GM18507 (cell line): ENCODE measurements at places on chromosomes 3 and 15.

GRCh38 chr3:83093222-83093572 lies 1331.8 kb upstream of the GBE1 start:
- DNase-seq = no peak

- no peak for DNase-seq
Measured at GRCh38 chr3:66404903-66405700, 95.7 kb downstream of the LRIG1 start.

- no peak for DNase-seq
Measured at GRCh38 chr15:99149366-99149765, 44.5 kb downstream of the SYNM start.

DNA sequence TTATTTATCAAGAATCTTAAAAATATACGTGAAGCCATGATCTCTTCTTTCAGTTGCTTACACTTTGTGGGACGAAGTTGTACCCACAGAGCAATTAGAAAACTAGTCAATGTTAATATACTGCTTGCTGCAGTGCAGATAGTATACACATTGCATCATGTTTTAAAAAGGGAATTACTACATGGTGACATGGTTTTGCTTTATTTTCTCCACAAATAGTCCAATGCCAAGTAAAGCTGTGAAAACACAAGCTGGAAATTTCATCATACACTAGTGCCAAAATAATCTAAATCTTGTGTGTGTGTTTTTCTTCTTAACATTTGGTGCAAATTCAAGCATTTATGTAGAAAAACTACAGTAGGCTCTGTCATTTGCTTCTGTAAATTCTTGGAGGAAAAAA lies 233.0 kb downstream of the EPHA3 start:
- no peak for DNase-seq

DNA sequence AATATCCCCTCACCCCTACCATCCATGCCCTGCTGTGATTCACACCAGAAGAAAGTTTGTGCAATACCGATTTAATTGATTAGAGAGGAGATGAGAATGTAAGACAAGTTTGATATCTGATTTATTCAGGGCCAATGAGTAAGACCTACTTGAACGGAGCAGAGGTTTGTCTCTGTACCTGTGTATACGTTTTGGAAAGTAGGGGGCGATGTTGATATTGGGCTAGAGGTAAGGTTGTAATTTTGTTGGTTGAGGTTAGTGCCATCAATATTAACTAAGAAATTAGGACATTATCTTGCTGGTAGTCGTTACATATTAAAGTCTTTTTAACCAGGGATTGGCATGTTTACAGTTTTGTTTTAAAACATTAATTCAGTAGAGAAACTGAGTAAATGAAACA lies 20.5 kb downstream of the EAF2 start:
- DNase-seq = no peak

- DNase-seq = no peak
Measured at GRCh38 chr15:100175406-100176114, 166.2 kb downstream of the ADAMTS17 start.

DNA sequence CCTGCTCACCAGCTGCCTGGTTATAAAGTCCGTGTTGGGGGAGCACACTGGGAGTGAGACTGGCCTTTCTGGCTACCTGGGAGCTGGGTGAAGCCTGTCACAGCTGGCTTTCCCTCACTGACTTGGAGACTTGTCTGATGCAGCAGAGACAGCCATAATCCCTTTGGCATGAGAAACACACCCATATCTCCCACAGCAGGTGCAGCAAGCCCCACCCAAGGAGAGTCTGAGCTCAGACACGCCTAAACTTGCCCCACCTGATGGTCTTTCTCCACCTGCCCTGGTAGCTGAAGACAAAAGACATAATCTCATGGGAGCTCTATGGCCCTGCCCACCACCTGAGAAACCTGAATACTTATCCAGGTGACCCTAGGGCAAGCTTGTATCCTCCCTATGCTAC lies 54.8 kb downstream of the NMD3 start:
- no peak for DNase-seq

DNA sequence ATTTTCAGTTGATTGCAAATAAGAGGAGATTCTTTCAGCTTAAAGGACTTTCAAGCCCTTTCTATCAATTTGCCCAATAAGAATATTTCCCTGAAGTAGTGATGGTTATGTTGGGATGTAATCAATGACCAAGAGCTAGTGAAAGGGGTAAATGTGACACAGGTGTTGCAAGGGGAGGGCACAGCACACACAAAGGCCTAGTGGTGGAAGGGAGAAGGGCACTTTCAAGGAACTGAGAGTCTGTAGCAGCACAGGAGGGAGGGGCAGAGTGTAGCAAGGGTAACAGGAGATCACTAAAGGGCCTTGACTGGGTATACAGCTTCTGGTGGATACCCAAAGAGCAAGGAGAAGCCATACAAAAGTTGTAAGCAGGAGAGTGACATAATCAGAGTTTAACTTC lies 217.8 kb upstream of the ARHGEF26 start:
- DNase-seq = no peak

DNA sequence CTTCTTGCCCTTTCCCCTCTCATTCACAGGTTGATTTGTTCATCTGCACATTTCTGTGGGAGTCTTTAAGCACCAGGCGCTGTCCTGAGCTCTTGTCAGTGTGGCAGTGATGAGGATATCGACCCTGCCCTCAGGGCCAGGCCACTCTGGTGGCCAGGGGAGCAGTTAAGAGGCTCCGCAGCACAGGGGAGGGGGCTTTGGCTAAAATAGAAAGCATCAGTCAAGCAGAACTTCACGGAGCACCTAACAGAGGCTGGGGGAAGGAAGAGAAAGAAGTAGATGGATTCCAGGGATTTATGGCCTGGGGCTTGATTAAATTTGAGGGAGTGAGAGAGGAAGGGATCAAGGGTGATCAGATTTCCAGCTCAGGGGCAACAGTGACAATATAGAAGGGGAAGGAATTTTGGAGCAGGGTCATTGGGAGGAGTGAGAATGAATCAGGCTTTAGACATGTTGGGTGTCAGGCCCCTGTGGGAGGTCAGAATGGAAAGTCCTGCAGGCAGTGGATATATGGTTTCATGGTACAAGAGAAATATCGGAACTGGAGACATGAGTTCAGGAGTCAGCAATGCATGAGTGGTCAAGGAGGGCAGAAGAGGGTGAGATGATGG lies 73.0 kb upstream of the GLCE start:
- no peak for DNase-seq

DNA sequence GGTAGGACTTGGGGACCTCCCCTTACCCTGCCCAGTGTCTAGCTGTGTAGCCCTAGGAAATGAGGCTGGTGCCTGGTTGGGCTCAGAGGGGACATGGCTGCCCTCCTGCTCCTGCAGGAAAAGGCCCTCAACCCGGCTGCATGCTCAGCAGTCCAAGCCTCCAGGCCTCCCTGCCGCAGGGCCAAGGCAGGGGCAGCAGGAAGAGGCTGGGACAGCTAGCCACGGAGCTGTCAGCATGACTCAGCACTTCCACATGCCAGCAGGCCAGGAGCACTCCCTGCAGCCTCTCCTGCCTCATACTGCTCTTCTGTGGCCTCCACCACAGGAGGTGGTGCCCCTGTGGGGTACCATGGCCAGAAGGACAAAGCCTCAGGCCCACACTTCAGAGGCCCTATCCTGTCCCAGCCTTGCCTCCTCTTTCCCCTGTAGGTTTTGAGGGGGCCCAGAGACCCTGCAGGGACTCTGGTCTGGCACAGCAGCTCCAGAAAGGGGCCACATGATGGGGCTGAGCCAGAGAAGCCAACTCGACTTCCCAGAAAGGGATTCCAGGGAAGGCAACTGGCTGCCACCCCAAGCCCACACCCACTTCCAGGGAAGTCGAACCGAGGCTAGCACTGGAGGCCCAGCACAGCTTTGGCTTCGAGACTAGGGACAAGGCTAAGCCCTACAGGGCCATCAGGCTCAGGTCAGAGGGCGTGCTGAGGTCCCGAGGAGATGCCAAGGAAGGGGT lies 19.5 kb downstream of the TKT start:
- DNase-seq = no peak

- DNase-seq = no peak
Measured at GRCh38 chr3:195466251-195466650, 23.4 kb upstream of the ACAP2 start.

DNA sequence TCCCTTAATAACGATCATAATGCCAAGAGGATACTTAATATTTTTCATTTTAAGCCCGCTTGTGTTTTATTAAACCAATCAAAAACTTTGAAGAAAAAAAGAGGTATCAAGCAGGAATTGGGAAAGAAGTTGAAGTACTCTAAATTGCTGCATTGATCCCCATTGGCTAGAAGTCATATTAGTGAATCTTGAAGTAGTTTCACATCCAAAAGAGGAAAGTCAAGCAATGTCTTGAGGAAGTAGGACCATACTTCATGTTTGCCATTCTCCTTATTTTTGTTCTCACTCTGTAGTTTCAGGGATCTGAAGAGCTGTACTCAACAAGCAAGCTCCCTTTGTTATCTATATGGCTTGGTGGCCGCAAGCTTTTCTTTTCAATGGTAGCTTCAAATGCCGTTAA lies 2.2 kb downstream of the SCAANT1 start:
- no peak for DNase-seq

GRCh38 chr15:47796830-47797229 lies 79.5 kb downstream of the SEMA6D start:
- no peak for DNase-seq

DNA sequence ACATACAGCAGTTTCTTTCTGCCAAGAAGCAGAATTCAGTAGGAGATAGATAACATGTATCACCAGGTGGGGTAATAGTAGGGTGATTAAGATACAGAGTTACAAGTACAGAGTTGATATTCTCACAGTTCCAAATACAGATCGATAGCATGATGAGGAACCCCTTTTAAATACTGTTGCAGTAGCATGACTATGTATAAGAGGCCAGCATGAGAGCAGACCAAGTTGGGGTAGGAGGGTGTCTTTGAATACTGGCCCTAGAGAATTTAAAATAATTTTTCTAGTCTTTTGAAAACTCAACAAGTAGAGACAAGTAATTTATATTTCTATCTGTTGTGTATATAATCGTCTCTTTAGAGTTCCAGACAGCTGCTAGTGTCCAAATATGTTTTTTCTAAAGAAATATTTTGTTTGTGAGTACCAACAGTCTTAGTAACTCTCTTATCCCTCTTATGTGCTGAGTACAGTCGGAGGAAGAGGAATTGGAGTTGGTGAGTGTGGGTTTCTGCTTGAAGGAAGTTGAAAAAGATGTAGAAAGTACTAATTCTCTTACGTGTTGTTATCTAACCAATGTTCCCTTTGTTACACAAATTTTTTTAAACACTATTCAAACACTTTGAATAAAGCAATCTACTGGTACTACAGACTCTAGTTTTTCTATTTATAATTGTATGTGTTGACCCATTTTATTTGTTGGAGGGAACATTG lies 30.2 kb downstream of the LYSMD4 start:
- DNase-seq = no peak

GRCh38 chr15:95365511-95366107 lies 964.9 kb upstream of the NR2F2 start:
- no peak for DNase-seq

DNA sequence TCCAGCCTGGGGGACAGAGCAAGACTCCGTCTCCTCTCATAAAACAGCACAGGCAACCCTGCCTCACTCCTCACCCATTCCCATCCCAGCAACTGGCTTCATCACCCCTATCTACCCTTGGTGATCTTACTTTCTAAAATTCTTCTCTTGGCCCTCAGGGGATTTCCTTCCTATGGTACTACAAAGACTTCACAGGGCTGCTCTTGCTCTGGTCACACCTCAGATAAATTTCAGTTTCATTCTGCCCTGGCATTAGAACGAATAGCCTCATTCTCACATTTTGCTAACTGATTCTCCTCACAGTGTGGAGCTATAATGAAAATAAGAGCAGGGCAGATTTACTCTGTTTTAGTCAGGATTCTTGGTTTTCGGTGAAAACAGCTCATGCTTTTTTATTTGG lies 22.1 kb upstream of the CRBN start:
- DNase-seq = peak; percentile 4

- DNase-seq = no peak
Measured at GRCh38 chr3:58183221-58183620, 27.6 kb downstream of the DNASE1L3 start.

GRCh38 chr15:68232449-68232848 lies 2.9 kb upstream of the CLN6 start:
- no peak for DNase-seq

- no peak for DNase-seq
Measured at GRCh38 chr3:171778493-171778892, 31.8 kb downstream of the PLD1 start.

GRCh38 chr3:6062261-6063187 lies 798.4 kb upstream of the GRM7 start:
- DNase-seq = no peak

DNA sequence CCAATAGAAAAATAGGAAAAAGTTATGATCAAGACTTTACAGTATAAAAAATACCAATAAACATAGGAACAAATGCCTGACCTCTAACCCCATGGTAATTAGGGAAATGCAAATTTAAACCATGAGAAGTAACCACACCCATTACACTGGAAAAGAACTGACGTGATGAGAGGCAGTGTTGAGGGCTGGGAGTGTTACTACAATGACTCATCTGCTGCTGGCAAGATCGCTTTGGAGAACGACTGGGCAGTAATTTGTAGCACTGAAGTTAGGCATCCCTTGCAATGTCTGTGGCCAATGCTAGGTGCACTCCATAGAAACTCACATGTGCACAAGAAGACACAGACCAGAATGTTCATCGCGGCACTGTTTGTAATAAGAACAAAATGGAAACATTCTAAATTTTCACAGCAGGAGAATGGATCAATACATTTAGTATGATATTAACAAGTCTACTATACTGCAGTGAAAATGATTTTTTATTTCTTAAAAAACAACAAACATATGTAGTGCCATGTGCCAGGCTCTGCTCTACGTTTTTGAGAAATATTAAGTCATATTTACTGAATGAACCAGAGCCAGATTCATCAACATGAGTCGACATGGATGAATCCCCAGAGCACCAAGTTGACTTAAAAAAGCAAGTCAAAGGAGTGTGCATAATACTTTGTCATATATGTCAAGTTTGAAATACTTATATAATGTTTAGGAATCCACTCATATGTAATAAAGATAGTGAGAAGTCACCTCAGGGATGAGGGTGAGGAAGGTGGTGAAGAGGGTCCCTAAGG lies 37.6 kb upstream of the EPHB3 start:
- no peak for DNase-seq

DNA sequence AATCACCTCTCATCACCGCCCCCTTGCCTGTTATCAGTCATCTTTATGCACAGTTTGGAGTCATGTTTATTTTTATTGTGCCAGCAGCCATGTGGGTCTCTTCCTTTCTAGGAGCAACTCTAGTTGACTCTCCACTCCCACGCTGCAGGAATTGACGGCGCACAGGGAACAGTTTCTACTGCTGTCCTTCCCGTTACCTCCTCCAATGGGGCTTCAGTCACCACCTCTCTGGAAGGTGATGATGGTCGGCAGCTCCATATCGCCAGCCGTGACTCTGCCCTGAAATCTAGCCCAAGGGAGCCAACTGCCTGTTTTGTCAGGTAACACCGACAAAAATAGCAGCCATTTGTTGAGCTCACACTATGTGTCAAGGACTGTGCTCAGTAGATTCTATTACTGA lies 35.6 kb upstream of the FAM107A start:
- DNase-seq = no peak

DNA sequence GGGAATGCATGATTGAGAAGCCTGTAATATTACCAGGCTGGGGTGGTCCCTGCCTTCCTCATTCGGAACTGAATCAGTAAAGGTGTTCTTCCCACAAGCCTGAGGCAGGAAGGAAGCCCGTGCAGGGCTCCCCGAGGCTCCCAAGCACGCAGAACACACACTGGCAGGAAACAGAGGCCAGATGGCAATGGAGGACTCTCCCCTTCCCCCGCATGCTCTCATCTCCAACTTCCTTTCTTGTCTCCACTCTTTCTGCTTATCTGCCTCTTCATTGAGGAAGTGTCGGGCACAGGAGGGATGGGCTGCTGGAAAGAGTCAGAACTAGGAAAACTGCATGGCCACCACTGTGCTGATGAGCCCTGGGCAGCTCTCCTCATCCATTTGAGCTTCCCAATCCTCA lies 123.5 kb downstream of the NUP210 start:
- DNase-seq = no peak
